Stimulated activated CD8-positive, alpha-beta memory T cell treated with anti-CD3 and anti-CD28 coated beads, Interleukin-4, amount 100 ng/mL, for 1 hour (primary cell): ENCODE measurements at places on chromosomes 2 and 18.
A peak's percentile ranks its signal among the peaks of the same experiment; 100 is the strongest.

GRCh38 chr2:124025171-124025580, at the start of gene CNTNAP5:
Gene CNTNAP5, plus strand, starts transcription at chr2:124025287. Its CDS starts 364 bp downstream, at chr2:124025651.
- no peak for DNase-seq

DNA sequence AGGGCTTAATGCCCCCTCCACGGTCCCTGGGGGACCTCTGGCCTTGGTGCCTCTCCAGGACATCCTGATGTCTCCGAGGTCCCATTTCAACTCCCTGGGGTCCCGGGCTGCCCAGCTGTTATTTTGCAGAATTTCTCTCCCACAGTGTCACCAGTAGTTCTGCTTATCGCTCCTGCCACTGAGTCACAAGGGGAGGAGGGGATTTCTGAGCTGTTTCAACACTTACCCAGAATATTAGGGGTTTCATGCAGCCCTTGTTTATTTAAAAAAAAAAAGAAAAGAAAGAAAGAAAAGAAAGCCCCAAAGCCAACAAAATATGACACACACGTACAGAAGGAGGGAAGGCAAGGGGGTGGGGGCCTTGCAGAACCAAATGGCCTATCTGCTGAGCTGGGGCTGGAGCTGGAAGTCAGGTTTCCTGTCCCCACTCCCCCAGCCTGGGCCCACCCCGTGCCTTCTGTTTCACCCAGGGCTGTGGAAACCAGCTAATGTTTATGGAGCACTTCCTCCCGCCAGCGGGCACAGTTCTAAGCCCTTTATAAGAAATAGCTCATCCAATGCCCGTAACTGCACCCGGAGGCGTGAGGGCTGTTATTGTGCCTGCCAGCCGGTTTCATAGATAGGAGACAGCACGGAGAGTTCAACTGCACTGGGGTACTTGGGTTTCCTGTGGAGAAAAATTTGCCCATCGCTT, 8.4 kb upstream of the ARID5A start:
- DNase-seq: peak; percentile 31

GRCh38 chr18:12403601-12404506, 3.9 kb upstream of the PRELID3A start:
- DNase-seq: no peak

GRCh38 chr2:165895974-165896373, 57.6 kb downstream of the TTC21B start:
- DNase-seq: no peak

DNA sequence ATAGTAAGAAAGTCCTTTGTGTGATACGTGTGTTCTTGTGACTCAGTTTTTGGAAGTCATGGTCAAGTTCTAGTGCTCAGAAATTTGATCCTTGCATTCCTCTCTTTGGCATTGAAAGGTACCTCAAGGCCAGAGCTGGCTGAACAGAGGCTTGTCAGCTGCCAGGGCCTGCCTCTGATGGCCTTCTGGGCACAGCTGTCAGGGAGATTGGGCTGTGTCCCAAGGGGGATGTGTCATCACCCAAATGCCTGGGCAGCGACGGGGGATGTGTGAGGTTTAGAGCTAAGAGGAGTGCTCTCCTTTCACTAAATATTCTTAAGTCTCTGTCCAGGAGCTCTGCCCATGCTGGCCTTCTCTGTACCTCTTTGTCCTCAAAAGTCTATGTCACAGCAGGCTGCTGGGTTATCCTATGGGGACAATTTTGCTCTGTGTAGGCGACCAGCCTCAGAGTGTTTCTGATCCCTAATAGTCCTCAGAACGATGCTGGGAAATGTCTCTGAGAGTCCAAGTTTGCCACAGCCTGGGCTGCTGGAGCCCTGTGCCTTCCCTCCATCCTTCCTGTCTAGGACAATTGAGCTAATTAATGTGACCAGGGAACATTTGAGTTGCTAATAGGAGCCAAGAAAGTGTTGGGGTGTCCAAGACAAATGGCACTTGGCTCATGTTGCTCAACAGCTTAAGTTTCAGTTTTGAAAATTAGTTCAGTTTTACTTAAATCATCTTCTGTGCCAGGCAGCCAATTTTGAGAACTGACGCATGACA, 115.4 kb upstream of the ZNF521 start:
- no peak for DNase-seq

DNA sequence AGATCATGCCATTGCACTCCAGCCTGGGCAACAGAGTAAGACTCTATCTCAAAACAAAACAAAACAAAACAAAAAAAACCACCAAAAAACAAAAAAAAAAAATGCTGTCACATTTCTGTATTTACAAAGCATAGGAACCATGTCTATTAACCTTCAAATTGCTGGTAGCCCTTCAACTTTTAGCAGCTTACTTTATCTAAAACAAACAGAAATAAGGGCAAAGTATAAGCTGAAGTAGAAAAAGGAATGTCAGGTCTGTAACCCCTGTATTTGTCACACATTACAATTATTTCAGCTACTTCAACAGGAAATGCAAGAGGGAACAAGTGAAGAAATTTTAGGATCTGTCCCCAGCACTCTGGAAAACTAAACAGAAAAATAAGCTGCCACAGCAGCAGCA, 25.4 kb downstream of the TYMS start:
- no peak for DNase-seq
